ENCODE measurements at places on chromosomes 4 and X. TPM values are rescaled to one million over a fixed set of nuclear protein-coding genes. Genes with fewer than 3 reads are reported as not detected.

Gene HTR2C
- total RNA-seq: not detected

GRCh38 chr4:15562114-15562513 lies 92.4 kb downstream of the CC2D2A start:
- H3K4me1 ChIP-seq: no peaks in the 10 kb centered on the region
- no peak overlapping the region for H3K4me3 ChIP-seq
- no peak overlapping the region for H3K27ac ChIP-seq
- H3K36me3 ChIP-seq: peaks cover 91% of the 10 kb centered on the region
- no peaks in the 10 kb centered on the region for H3K27me3 ChIP-seq

DNA sequence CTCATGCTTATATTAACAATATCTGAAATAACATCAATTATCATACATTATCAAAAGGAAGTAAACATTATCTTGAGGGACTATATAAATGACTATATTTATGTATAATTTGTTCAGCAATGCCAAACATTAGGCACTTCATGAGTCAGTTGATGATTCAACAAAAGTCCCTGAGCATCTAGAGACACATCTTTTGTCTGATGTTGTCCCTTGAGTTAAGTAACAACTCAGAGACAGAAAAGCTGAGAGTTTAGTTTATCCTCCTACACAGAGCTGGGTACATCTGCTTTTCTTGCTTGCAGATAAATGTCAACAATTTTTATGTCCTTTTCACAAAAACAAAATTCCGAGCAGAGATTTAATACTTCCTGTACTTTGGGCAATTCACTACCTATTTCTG lies 311.1 kb downstream of the INPP4B start:
- no peak overlapping the region for H3K4me3 ChIP-seq
- no peaks in the 10 kb centered on the region for H3K4me1 ChIP-seq
- DNase-seq: no peak
- H3K27me3 ChIP-seq: no peaks in the 10 kb centered on the region
- no peak overlapping the region for H3K27ac ChIP-seq
- H3K36me3 ChIP-seq: no peaks in the 10 kb centered on the region

GRCh38 chr4:126736133-126736518 lies 896.6 kb upstream of the INTU start:
- H3K27me3 ChIP-seq: no peaks in the 10 kb centered on the region
- DNase-seq: no peak
- H3K4me1 ChIP-seq: no peaks in the 10 kb centered on the region
- H3K36me3 ChIP-seq: no peaks in the 10 kb centered on the region
- no peak overlapping the region for H3K27ac ChIP-seq

GRCh38 chr4:67933038-67933437 lies 30.3 kb downstream of the TMPRSS11A start:
- no peak overlapping the region for H3K4me3 ChIP-seq
- no peak overlapping the region for H3K27ac ChIP-seq
- no peak for DNase-seq
- H3K27me3 ChIP-seq: no peaks in the 10 kb centered on the region
- H3K36me3 ChIP-seq: no peaks in the 10 kb centered on the region
- H3K4me1 ChIP-seq: no peaks in the 10 kb centered on the region

- H3K27me3 ChIP-seq: no peaks in the 10 kb centered on the region
- no peak overlapping the region for H3K27ac ChIP-seq
- no peaks in the 10 kb centered on the region for H3K36me3 ChIP-seq
- no peak overlapping the region for H3K4me3 ChIP-seq
- no peaks in the 10 kb centered on the region for H3K4me1 ChIP-seq
Observed at GRCh38 chrX:127888767-127889166, 163.4 kb downstream of the ACTRT1 start.

GRCh38 chr4:66842026-66842723 lies 703.1 kb downstream of the CENPC start:
- no peak overlapping the region for H3K4me3 ChIP-seq
- DNase-seq: no peak

DNA sequence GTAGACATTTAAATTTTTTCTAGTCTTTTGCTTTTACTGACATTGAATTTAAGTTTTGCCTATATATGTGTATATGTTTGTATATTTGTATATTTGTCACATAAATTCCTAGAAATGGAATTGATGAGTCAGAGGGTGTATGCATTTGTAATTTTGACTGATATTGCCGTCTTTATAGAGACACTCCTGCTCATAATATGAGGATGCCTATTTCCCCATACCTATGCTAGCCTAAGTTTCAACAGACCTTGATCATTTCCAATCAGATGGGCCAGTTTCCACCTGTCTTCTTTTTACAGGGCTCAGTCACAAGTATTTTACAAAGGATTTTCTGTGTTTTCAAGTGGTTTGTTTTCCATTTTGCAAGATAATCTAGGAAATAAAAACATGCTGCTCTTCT lies 10.8 kb downstream of the PDLIM5 start:
- DNase-seq: no peak
- no peaks in the 10 kb centered on the region for H3K36me3 ChIP-seq
- H3K4me3 ChIP-seq: no peak overlapping the region
- H3K4me1 ChIP-seq: peaks cover 64% of the 10 kb centered on the region
- peak overlapping the region; percentile 99 for H3K27ac ChIP-seq
- no peaks in the 10 kb centered on the region for H3K27me3 ChIP-seq

GRCh38 chrX:110168585-110168984 lies 149.3 kb downstream of the AMMECR1 start:
- no peaks in the 10 kb centered on the region for H3K27me3 ChIP-seq
- no peak for DNase-seq
- no peak overlapping the region for H3K4me3 ChIP-seq
- no peaks in the 10 kb centered on the region for H3K36me3 ChIP-seq

DNA sequence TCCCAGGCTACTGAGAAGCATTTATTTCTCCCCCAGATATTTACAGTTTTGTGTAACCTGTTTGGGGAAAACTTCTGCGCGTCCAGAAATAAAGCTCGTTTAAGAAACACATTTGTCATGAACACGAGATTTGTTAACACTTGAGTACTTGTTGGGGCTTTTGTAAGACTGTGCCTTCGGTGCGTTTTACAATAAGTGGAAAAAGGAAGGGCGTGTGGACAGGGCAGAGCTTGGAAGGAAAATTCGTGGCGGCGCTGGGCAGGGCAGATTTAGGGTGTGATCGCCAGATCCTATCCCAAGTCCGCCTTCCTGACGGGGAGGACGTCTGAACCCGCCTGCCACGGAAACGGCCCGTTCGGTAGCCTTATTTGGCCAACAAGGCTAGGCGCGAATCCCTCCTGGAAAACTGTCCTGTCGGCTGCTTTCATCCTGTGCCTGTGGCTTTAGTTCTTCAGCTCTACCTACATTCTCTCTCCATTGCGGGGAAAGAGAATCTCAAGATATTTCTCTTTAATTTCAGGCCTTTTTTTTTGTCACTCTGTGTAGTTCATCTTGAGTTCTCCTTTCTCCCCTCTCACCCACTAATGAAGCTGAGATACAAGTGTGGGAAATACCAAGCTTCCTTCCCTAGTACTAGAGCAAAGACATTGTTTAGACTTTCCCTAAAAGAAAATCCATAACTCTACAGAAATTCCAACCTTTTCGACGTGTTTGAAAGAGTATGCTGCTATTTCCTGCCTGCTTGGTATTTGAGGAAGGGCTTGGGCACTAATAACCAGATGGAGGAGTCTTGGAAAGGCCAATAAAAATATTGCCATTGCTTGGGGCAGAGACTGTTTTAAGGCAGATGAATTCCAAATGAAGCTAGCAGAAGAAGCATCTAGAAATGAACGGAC lies 982 bp downstream of the PDLIM5 start:
- H3K36me3 ChIP-seq: peaks cover 22% of the 10 kb centered on the region
- peak; percentile 85 for DNase-seq
- H3K4me3 ChIP-seq: peak overlapping the region; percentile 95
- H3K4me1 ChIP-seq: peaks cover 39% of the 10 kb centered on the region
- peak overlapping the region; percentile 98 for H3K27ac ChIP-seq

Data from heart right ventricle (tissue), 16 donors.